Occipital lobe (tissue), 3 donors: ENCODE measurements at places on chromosomes 3 and 15.

DNA sequence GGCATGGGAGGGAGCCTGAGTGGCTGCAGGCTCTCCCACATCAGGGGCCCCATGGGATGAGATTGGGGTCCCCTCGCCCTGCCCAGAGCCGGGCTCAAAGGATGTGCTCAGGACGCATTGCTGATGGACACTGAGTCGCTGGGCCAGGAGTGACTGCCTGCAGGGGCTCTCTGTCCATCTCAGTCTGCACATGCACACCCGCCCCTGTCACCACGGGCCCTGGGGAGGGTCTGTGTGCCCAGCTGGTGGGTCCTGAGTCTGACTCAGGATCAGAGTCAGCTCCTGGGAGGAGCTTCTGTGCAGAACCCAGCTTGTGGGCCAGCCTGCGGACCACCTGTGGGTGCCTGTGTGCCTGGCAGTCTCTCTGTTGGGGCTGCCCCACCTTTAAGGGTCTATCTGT lies 18.1 kb downstream of the STAB1 start:
- no peak for DNase-seq

DNA sequence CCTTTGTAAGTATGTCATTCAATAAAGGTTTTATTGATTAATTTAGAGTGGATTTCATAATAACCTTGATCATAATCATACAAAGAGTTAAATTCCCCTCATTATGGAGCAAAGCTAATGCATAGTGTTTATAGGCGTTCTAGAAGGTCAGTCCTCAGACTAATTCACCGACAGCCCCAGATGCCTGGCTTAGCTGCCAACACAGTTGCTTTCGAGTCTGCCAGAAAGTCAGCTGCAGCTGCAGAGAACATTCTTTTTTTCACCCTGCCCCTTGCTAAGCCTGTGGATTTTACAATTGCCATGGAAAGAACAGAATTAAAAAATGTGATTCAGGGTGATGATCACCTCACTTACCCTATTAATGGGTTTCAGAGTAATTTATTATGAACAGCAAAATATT lies 21.2 kb downstream of the CADM2 start:
- DNase-seq, result peak; percentile 52

- DNase-seq, result no peak
Measured at GRCh38 chr3:80051602-80051962, 283.8 kb upstream of the ROBO1 start.

DNA sequence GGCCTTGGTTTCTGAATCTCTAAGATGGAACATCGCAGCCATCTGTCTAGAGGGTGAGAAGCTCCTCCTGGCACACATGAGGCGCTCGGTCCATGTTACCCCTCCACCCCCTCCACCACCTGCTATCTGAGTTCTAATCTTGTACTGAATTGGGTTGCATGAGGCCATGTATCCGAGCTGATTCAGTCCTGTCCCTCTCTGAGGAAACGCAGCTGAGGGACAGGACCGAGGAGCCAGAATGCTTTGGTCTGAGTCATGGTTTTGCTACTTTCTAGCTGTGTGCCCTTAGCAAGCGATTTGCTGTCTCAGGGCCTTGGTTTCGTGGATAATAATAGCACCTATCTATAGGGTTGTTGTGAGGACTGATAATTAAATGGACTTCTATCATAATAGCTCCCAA lies 87.8 kb upstream of the SEC13 start:
- peak; percentile 50 for DNase-seq

DNA sequence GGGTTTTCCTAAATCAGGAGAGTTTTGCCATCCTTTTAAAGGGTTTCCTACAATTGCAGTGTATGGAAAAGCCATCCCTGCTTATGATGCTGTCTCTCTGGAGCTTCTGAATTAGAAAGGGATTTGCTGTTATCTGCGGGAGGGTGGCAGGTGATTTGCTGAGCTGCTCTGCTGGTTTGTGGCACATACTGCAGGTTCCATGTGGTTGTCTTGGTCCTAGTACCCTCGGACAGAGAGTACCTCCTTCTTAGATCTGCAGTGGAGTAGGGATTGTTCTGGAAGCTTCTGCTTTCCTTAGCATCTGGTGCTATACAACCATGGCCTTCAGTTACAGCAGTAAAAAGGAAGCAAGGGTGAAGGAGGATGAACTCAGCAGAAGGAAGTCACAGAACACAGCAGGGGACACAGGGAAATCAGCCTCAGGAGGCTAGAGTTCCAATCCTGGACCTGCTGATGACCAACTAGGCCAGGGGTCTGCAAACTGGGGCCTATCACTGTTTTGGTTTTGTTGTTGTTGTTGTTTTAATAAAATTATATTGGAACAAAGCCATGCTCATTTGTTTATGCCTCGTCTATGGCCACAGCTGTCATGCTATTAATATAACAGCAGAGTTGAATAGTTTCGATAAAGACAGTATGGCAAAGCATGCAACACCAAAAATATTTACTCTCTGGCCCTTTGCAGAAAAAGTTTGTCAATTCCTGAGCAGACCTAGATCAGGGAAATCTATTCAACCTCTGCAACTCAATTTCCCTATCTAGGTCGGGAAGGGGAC lies 39.5 kb downstream of the STARD5 start:
- DNase-seq, result no peak

DNA sequence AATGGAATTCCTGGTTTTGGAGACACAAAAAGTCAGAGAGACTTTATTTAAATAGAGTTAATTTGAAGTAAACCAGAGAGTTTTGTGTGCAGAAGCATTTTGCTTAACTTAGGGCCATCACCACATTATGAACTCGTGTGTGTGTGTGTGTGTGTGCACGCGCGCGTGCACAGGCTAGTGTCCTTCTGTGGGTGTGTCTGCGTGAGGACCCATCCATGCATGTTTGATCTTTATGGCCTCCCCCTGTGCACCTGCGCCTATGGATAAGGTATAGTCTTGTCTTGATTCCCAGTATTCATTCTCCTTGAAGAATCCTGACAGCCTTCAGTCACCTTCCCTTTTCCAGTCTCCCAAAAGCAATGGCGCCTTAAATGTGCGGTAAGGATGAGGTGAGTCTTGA lies 26.0 kb downstream of the MUC20 start:
- no peak for DNase-seq

GRCh38 chr3:152496286-152496685 lies 227.6 kb downstream of the MBNL1 start:
- no peak for DNase-seq

DNA sequence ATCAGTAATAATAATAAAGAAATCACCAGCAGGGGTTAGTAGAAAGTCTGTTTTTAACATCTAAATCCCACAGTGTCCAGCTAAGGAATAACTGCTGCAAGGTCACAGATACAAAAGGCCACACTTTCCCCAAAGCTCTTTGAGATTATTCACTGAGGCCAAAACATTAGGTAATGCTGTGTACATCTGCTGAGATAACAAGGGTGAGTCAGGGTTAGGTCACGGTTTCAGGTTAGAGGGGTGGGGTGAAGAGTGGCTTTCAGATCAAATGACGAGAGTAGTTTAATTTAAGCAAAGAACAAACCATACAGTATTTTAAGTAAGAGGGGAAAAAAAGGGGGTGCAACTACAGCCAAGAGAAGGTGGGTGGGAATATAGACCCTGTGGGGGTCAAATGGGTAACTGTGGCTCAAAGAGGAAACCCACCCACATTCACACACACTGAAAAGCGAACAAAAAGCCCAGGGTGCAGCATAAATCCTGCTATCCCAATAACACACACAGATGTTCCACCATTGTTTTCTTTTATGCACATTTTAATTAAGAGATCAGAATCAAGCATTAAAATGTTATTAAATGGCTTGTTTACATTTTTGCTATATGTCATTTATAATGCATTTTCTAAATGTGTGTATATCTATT lies 412.9 kb downstream of the TIGIT start:
- no peak for DNase-seq

- DNase-seq, result no peak
Measured at GRCh38 chr3:184845819-184846218, 33.9 kb downstream of the VPS8 start.

- no peak for DNase-seq
Measured at GRCh38 chr15:42094512-42094963, at the start of gene PLA2G4D. PLA2G4D (minus strand) TSS chr15:42094562; CDS start chr15:42094459, 103 bp downstream.

- DNase-seq, result no peak
Measured at GRCh38 chr3:188202358-188203138, 48.6 kb downstream of the LPP start.

GRCh38 chr3:123027292-123028232 lies at the start of gene SEMA5B:
SEMA5B (minus strand) TSS chr3:123027763; CDS start chr3:122961263, 66,500 bp downstream.
- DNase-seq, result no peak

DNA sequence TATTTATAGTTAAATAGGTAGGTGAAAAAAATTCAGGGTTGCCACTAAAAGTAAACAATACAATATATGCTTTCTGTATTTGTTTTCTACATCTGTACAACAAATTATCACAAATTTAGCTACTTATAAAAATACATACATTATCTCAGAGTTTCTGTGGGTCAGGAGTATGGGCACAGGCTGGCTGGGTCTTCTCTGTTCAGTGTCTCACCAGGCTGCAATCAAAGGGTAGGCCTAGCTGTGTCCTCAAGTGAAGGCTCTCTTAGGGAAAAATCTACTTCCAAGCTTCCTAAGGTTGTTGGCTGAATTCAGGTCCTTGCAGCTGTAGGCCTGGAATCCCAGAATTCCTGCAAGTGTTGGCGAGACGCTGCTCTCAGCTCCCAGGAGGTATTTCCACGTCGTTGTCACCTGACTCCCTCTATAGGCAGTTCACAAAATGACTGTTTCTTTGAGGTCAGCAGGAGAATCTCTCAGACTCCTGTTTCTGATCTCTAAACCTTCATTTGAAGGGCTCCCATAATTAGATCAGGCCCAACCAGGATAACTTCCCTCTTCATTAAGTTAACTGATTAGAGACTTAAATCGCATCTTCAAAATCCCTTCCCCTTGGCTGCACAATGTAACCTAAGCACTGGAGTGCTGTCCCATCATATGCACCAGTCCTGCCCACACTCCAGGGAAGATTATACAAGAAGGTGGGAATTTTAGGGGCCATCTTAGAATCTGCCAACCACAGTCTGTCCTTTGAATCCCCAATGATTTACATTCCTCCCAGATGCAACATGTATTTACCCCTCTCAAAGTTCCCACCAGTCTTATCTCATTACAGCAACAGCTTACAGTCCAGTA lies 296.6 kb downstream of the SUCLG2 start:
- no peak for DNase-seq

DNA sequence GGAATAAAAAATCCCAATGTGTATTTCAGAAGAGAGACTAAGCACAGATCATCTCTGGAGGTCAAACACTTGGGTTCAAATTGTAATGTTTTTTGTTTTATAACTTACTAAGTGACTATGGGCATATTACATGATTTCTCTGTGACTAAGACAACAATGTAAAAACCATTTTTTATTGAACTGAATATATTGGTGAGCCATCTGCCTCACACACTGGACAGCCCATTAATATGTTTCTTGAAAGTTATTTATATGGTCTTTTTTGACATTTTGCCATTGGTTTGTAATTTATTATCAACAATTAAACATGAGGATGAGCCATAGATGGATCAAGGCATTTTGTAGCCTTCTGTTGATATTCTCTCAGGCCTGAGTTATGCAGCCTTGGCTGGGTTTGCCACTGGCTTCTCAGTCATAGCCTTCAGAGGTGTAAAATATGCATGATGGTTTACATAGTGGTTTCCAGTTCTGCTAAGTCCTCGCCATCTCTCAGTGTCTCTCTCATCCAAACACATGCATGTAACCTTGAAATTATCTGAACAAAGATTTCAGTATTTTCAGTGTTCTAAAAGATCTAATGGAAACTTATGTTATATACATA lies 997.2 kb downstream of the DIPK2A start:
- DNase-seq, result no peak

- DNase-seq, result no peak
Measured at GRCh38 chr3:52351762-52352368, 35.7 kb downstream of the DNAH1 start.

DNA sequence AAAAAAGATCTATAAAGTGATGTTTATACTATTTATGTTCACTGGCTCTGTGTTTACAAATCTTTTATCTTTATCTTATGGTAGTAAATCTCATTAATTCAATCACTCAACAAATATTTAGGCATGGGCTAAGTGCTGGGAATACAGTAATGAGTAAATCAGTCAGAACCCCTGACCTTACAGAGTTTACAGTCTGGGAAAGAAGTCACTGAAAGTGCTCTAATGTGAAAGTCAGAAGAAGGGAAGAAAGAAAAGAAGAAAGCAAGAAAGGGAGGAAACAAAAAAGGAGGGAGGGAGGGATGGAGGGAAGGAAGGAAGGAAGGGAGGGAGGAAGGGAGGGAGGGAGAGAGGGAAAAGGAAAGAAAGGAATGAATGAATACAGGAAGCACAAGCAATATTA lies 96.8 kb upstream of the SOX2 start:
- no peak for DNase-seq

GRCh38 chr15:45540531-45540930 lies 18.0 kb upstream of the SLC30A4 start:
- DNase-seq, result no peak

GRCh38 chr15:78978601-78979179 lies 33.8 kb upstream of the CTSH start:
- DNase-seq, result no peak
